ENCODE measurements at places on chromosomes 12 and 14.

GRCh38 chr14:35855876-35856481 is 29.8 kb downstream of the BRMS1L start:
- DNase-seq: no peak

DNA sequence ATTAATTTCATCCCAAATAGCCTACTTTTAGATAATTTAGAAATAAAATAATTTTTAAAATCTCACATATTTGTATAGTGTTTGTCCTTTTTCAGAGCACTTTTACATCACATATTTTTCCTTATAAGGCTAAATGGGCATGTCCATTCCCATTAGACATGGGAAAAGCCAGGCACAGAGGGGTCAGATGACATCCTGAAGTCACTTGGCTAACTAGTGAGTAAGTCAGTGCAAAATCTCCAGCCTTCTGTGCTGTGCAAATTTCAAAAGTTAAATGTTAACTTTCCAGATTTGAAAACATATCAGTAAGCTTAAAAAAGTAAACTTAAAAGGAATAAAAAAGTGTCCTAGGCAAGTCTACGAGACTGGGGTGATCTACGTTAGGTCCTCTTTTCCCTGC is 117.4 kb downstream of the EMP1 start:
- peak; percentile 27 for DNase-seq

GRCh38 chr14:29749829-29750228 is 177.8 kb downstream of the PRKD1 start:
- DNase-seq: no peak

GRCh38 chr12:106455111-106455510 is 97.6 kb downstream of the POLR3B start:
- DNase-seq: no peak

DNA sequence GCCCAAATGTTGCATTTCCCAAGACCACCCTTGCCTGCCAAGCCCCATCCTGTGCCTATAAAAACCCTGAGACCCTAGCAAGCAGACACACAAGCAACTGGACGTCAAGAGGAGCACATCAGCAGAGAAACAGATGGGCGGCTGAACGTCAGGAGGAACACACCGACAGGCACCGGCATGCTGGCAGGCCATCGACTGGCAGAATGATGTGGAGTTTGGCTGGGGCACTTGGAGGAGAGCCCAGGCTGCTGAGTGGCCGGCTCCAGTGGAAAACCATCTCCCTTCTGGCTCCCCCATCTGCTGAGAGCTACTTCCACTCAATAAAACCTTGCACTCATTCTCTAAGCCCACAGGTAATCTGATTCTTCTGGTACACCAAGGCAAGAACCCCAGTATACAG is 130.1 kb downstream of the SLC41A2 start:
- DNase-seq: no peak

DNA sequence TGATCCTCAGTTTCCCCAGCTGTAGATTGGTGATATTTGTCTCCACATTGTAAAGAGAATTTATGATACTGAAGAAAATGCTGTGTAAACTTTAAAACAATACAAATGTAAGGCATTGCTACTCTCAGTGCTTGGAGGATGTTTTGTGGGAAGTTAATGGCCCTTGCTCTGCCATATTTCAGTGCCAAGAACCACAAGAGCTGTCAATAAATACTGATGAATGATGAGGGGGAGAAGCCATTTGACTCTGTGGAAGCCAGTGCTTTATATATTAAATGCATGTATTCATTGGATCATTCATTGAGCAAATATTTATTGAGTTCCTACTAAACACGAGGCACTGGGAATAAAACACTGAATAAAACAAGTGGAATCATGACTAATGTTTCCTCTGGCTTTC is 30.8 kb downstream of the CACNA1C start:
- DNase-seq: no peak

DNA sequence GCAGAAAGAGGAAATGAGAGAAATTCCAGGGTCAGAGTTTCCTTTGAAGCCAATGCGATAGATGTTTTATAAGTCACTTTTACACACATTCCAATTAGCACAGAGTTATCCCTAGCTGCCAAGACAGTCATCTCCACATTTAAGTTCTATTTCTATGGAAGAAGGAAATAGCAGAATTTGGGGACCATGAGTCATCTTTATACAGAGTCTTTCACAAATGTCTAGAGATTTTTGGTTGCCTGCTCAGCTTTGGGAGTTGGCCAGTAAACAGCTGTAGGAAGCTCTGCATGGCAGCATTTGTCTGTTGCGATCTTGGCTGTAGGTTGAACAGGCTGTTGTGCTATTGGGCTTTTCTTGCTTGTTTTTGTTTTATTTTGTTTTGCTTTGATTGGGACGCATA is 884.3 kb downstream of the GALC start:
- no peak for DNase-seq

DNA sequence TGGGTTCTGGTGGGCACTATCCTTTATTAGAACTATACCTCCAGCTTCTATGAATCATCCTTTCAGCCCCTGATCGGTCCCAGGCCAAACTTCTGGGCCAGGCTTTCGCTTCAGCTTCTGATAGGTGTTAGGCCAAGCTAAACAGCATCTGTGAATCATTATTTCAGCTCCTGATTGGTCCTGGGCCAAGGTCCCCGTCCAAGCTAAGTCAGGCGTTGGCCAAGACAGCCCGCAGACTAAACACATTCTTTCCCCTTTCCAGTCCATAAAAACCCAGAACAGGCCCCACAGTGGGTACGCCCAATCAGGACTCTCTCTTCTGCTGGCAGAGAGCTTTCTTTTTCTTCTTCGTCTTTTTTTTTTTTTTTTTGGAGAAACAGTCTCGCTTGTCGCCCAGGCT is 1808.9 kb upstream of the SEL1L start:
- no peak for DNase-seq

DNA sequence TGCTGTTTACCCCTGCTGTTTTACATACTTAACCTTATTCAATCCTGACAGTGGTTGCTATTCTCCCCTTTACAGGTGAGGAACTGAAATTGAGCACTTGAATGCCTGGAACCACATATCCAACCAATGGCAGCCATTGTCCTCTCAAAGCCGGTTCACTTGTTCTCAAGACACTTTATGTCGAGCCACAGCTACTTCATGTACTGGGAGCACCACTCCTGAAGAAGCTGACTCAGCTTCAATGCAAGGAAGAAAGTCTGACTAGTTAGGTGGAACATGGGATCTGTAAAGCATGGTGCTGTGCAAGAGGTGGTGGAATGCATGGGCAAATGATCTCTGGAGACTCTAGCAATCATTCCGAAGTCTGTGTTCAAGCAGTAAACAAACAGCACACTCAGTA is 113.9 kb upstream of the CPM start:
- no peak for DNase-seq

DNA sequence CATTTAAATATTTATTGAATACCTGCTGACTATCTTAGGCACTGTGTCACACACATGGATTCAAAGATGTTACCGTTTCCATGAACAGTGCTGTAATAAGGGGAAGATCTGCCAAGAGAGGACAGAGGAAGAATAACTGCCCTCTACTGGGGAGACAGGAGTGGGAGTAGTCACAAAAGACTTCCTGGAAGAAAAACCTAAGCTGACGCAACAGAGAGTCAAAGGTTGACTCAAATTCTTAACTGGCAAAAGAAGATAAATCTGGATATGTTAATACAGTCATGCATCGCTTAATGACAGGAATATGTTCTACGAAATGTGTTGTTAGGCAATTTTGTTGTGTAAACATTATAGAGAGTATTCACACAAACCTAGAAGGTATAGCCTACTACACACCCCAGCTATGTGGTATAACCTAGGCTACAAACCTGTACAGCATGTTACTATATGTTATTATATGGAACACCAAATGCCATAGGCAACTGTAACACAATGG is 51.5 kb downstream of the DCAF5 start:
- peak; percentile 74 for DNase-seq

- DNase-seq: no peak
Observed at GRCh38 chr12:109858764-109859163, 21.6 kb downstream of the GLTP start.

GRCh38 chr12:131628023-131628740 is 82.7 kb upstream of the SFSWAP start:
- no peak for DNase-seq

DNA sequence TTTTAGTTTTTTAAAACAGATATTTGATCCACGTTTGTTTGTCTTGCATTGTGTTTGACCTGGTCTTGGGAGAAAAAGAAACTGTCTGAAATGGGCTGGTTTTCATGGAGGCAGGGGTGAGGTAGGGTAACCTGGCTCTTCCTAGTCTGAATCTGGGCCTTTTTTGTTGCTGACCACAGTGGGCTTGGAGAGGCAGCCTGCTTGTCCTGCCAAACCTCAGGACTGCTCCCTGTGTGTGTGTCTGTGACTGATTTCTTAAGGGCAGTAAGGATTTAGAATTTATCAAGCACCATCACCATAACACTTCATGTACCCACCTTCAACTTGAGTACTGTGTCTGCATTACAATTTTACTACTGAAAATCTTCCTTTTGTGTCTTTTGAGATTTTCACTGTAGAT is 28.5 kb downstream of the DAAM1 start:
- DNase-seq: no peak

- DNase-seq: no peak
Observed at GRCh38 chr14:89566644-89567415, 149.8 kb upstream of the FOXN3 start.

DNA sequence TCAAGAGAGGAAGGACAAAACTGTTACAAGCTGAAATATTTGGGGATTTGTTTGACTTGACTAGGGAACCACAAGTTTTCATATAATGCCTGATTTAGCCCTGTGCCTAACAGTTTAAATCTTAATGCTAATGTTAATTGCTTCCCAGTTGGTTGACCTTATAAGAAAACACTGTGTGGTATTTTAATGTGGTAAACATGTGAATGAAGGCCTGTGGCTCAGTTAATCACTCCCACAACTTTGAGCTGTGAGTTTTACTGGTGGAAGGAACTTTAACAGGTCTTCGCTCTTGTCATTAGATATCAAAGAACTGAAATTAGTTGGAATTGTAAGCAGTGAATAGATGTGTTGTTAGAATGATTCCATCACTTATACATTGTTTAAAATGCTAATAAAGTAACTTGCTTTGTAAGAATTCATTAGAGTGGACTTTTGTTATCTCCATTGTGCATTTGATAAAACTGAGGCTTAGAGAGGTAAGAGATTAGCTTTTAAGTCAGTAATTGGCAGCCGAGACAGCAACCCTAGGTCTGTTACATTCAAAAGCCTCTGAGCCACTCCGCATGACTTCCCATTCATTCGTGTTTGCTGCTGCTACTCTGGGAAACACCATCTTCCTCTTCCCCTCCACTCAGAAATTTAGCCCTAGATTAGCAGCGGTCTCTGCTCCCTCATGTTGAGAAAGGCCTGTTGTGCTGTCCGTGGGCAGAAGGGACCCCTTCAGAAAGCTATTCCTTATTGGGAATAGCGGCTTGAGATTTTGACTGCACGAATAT is 1.0 kb upstream of the TBK1 start:
- DNase-seq: no peak

DNA sequence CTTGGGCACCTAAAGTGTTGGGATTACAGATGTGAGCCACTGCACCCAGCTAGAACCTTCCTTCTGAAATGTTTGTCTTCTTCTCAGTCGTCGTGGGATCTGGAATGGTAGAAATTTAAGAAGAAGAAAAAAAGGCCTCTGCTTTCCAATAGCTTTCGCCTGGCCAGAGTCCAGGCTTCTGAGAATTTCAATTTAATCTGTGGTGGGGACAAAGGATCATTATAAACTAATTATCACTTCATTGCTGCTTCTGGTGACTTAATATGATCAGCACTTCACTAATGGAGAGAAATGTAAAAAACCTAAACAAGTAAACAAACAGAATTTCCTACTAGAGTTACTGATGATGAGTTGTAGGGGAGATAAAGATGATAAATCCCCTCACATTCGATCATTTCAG is 51.3 kb downstream of the CFAP251 start:
- DNase-seq: no peak

DNA sequence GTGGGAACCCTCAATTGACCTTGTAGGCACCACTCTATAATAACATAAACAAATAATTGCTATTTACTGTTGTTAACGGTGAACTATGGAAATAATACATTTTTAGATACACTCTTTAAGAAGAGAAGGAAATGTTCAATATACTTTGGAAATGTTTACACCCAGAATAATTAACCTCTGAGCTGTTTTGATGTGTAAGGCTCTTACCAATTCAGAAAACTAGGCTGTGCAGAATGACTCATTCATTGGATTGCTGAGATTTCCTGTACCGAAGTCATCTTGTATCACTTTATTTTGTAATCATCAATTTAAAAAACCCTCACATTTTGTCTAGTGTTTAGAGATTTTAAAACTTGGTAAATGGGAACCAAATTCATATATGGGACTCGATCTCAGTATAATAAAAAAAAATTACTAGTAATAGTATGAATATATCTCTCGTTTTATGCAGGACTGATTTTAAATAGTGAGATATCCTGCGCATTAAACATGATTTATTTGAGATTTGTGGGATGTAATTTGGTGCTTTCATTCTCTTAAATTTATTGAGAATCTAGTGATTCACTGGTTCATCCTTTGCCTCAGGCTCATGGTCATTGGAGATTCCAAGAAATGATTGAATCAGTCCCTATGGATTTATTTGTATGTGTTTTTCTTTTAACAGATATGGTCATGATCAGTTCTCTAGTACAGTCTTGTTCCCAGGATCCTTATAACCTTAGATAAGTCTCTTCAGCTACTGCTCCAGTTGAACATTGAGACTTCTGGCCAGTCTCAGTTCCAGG is 3.9 kb downstream of the SAMD4A start:
- peak; percentile 64 for DNase-seq

- DNase-seq: no peak
Observed at GRCh38 chr14:105627701-105628100, 101.3 kb downstream of the TMEM121 start.

GRCh38 chr12:6952863-6953441 is 1.8 kb downstream of the PTPN6 start:
- no peak for DNase-seq

DNA sequence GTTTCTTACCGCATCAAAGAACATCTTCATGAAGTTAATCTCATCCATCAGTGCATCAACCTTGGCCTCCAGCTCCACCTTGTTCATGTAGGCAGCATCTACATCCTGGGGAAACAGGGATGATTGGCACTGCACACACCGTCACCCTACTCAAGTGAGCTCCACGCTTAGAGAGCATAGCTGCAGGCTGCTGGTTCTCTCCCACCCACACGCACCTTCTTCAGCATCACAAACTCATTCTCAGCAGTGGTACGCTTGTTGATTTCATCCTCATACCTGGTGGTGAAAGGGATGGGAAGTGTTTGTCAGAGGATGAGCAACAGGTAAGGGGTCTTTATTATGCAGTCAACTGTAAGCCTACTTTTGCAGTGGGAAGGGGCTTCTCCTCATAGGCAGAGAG is 2.3 kb downstream of the KRT5 start:
- DNase-seq: no peak
